Right lobe of liver (tissue), 6 donors: ENCODE measurements at places on chromosomes 12 and 14.

GRCh38 chr14:25136811-25137210, 86.9 kb upstream of the STXBP6 start:
- no peak overlapping the region for H3K4me3 ChIP-seq
- H3K27ac ChIP-seq = no peak overlapping the region
- H3K4me1 ChIP-seq = no peaks in the 10 kb centered on the region
- H3K27me3 ChIP-seq = no peaks in the 10 kb centered on the region
- H3K36me3 ChIP-seq = no peaks in the 10 kb centered on the region

DNA sequence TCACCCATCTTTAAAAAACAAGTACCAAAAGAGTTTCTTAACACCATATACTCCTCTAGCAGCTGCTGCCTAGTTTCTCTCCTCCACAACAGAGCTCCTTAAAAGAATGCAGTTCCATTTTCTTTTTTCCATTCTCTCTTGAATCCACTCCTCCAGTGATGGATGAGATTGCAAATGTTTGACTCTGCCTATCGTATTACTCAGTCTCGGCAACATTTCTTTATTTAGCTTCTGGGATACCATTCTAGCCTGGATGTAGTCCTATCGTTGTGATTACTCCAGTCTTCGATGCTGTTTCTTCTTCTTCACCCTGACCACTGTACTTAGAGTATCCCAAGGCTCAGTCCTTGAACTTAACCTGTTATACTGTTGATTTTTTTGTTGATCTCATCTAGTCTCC, 30.8 kb downstream of the CAND1 start:
- no peak overlapping the region for H3K4me3 ChIP-seq
- H3K27me3 ChIP-seq = no peaks in the 10 kb centered on the region
- DNase-seq = no peak

DNA sequence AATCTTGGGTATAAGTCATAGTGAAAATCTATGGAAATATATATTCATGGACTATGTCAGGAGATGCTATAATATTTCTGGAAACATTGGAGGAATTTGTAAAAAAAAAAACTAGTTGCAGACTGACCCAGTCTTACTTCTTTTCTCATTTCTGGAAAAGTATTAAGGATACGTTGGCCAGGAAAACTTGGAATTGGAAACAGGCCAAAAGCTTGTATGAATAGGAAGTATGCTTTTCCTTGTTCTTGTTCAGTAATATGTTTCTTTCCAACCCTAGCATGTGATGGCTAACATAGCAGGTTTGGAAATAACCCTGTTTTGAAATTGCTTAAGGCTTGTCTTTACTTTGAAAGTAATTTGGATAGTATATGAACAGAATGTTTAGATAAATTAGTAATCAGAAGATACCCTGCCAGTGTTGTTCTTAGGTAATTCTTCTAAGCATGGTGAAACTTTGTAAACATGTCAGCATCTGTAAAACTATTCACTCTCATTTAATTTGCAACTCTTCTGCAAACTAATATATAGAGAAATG, 316.2 kb downstream of the NPAS3 start:
- no peaks in the 10 kb centered on the region for H3K4me1 ChIP-seq
- H3K36me3 ChIP-seq = no peaks in the 10 kb centered on the region
- no peak for DNase-seq
- H3K27ac ChIP-seq = no peak overlapping the region
- no peak overlapping the region for H3K4me3 ChIP-seq

- no peak overlapping the region for H3K27ac ChIP-seq
- no peak for DNase-seq
- H3K36me3 ChIP-seq = no peaks in the 10 kb centered on the region
- H3K4me3 ChIP-seq = no peak overlapping the region
- no peaks in the 10 kb centered on the region for H3K27me3 ChIP-seq
Measured at GRCh38 chr14:65228436-65228835, 126.1 kb upstream of the MAX start.

GRCh38 chr12:87323369-87323768, 705.8 kb downstream of the C12orf50 start:
- no peaks in the 10 kb centered on the region for H3K4me1 ChIP-seq
- no peaks in the 10 kb centered on the region for H3K36me3 ChIP-seq
- no peak overlapping the region for H3K4me3 ChIP-seq
- no peak for DNase-seq
- H3K27me3 ChIP-seq = no peaks in the 10 kb centered on the region

- H3K27ac ChIP-seq = no peak overlapping the region
- no peak for DNase-seq
- no peaks in the 10 kb centered on the region for H3K36me3 ChIP-seq
- no peaks in the 10 kb centered on the region for H3K27me3 ChIP-seq
- H3K4me3 ChIP-seq = no peak overlapping the region
- H3K4me1 ChIP-seq = no peaks in the 10 kb centered on the region
Measured at GRCh38 chr14:76591266-76591665, 170.0 kb upstream of the VASH1 start.

DNA sequence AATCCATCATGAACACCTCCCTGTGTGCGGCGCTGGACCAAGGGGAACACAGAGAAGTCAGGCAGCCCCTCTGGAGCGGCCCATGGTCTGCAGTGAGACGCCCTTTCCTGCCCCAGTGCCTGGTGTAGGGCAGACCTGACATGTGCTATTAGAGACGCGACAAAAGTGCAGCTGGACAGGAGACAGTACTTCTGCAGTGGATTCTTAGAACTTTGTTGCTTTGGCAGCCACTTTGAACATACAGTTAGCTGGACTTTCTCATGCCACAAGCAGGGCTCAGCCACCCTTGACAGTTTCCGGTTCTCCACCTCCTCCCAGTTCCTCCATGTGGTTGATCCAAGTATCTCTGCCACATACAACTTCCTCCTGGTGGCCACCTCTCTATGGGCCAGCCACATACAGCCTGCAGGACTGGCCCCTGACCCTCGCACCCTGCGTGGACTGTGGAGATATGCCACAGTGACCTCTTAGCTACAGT, 45.9 kb downstream of the LGMN start:
- H3K4me1 ChIP-seq = no peaks in the 10 kb centered on the region
- peak; percentile 47 for DNase-seq
- no peak overlapping the region for H3K4me3 ChIP-seq
